Activated naive CD8-positive, alpha-beta T cell treated with anti-CD3 and anti-CD28 coated beads for 36 hours (primary cell): ENCODE measurements at places on chromosomes 6 and 20.

DNA sequence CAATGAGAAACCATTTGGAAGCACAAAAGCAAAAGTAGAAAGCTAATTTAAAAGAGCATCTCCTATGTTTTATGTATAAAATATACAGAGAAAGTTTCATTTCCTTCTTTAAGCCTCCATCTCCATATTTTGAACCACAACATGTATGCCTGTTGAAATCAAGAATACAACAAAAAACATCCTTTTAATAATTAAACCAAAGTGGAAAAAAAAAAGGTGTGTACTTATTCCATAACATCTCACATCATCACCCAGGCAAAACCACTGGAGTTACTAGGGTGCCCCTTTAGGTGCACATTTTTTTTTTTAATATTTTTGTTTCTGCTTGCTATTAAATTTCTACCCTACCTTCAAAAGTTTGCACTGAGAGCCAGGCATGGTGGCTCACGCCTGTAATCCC lies 43.0 kb downstream of the EDN1 start:
- DNase-seq = no peak

DNA sequence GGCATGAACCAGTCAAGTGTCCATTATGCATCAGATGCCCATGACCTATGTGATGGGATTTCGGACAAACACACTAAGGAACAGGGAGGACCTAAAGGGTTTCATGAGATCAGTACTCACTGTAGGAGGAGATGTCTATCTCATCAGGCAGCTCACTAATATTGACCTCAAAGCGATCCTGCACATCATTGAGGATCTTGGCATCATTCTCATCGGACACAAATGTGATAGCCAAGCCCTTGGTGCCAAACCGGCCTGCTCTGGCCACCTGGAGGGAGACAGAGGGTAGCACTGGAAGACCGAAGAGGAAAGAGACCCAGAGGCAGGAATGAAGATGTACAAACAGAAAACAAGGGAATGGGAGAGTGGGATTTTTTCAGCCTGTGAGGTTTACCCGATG lies 1.9 kb downstream of the MCCD1 start:
- DNase-seq = no peak

DNA sequence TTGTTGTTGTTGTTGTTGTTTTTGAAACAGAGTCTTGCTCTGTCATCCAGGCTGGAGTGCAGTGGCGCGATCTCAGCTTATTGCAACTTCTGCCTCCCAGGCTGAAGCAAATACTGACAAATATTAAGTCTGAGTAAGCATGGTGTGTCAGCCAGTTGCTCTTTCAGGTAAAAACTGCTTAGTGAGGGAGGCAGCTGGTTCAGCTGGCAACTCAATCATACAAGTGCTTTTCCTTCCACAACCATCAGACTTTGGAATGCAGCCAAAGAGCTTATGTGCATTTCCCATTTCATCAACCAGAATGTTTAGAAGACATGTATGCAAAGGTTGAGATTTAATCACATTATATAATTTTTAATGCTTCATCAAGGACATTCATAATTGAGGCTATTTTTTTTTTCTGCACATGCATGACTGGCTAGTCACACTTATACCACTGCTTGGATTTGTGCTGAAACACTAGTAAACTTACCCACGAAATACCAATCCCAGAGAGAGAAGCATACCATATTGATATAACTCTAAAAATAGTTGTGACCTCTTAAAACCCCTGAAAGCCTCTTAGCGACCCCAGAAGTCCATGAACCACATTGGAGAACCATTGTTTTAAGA lies 56.0 kb downstream of the CLIC5 start:
- DNase-seq = no peak

- no peak for DNase-seq
Measured at GRCh38 chr20:59611286-59611685, 6.9 kb downstream of the PHACTR3 start.

DNA sequence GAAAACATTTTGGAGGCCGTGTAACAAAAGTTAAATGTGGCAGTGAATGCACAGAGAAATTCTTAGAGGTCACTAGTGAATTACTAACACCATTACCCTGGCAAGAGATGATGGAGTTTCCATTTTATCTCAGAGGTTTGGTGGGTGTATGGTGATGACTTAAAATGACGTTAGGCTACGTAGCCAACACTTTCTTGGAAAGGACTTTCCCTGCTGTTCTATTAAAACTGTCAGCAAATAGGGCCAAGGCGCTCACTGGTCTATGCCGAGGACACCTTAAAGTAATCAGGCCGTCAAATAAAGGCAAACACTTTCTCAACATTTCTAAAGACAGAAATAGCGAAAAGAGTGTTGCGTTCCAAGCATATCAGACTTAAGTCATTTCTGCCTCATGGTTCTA lies 160.8 kb downstream of the GMPR start:
- DNase-seq = no peak
